Activated CD8-positive, alpha-beta memory T cell treated with anti-CD3 and anti-CD28 coated beads, Interleukin-2, amount 50 U/mL, for 4 hours (primary cell): ENCODE measurements at places on chromosomes 7 and 10.

DNA sequence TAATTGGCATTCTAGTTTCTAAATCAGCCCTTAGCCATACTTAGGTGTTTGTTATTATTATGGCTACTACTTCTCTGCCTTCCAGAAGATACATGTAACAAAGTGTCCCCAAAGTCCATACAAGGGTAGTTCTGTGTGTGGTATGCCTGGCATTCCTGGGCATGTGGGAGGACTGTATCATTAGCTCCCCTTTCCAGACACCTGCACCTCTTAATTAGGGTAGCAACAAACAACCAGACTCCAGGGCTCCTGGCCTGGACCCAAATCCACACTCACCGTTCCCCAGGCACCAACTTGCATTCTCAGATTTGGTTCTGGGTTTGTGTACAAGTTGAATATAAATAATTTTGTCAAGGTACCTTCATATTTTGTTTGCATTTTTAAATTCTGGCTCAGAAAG is 15.5 kb upstream of the CALD1 start:
- DNase-seq, result no peak

- DNase-seq, result no peak
Observed at GRCh38 chr10:992871-993270, 4.6 kb downstream of the GTPBP4 start.

DNA sequence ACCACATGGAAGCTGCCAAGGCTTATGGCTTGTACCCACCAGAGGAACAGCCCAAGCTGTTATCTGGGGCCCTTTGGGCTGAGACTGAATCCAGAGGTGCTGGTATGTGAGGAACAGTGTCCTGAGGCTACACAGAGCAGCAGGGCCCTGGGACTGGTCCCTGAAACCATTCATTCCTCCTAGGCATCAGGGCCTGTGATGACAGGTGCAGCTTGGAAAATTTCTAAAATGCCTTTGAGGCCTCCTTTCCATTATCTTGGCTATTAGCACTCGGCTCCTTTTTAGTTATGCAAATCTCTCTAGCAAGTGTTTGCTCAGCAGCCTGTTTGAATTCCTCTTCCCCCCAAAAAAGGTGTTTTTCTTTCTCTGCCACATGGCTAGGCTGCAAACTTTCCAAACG is 1151.7 kb upstream of the LRRN3 start:
- no peak for DNase-seq

- DNase-seq, result no peak
Observed at GRCh38 chr10:102812231-102812876, 24.9 kb downstream of the CYP17A1 start.

DNA sequence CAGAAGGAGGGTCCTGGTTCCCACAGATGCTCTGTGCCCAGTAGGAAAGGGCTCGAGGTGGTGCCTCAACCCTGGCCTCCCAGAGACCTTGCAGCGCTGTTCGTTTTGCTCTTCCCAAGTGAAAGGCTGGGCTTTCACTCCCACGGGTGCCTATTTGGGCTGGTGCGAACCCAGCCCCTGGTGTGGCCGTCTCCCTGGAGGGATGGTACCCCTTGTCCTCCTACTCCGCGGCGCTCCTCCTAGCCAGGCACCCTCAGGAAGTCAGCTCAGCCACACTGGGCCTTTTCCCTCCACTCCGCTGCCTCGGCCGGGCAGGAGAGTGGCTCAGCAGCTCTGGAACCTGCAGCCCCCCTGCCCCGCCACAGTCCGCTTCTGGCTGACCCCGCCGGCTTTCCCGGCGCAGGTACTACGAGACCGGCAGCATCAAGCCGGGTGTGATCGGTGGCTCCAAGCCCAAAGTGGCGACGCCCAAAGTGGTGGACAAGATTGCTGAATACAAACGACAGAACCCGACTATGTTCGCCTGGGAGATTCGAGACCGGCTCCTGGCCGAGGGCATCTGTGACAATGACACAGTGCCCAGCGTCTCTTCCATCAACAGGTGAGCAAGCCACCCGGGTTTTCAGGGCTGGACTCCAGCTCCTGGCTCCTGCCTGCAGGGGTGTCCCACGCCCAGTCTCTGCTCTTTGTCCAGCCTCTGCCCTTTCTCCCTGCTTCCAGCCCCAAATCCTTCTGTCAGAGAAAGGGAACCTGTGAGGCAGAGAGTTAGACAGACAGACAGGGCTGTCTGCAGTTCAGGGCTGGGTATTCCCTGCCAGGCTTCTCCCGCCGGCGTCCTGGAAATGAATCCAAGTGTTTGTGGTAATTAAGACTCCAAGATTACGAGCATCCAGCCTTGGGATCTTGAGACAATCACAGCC is 5.2 kb downstream of the PAX2 start:
- DNase-seq, result no peak

DNA sequence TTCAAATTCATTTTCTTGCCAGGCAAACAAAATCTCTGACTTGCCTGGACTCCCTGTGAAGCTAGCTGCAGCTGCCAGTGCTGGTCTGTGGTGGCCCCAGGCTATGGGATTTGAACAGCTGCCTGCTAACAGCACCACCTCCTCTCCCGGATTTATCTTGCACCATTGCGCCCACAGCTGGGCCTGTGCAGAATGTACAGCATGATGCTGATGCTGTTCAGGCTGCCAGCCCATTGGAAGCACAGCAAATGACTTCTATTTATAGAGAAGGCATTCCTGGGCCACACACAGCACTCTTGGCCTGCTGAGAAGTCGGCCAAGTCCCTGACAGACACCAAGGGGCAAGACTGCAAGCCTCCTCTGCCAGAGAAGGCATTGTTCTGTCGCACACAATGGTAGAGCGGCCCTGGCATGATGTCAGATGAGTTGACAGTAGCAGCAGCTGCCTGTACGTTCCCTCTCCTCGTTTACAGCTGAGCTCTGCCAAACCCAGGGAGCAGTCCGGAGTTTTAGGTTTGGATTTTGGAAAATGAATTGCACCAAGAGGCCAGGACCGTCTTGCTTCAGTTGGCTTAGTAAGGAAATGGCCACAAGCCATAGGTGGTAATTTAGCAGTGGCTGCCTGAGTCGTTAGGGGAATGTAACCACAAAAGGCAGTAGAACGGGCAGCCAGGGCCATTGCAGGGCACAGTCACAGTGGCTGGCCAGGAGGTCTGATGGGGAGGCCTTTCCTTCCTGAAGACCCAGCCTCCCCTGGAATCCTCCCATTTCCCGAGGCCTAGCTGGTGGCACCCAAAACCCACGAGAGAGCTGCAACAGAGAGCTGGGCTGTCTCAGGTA is 38.5 kb downstream of the MTURN start:
- no peak for DNase-seq

DNA sequence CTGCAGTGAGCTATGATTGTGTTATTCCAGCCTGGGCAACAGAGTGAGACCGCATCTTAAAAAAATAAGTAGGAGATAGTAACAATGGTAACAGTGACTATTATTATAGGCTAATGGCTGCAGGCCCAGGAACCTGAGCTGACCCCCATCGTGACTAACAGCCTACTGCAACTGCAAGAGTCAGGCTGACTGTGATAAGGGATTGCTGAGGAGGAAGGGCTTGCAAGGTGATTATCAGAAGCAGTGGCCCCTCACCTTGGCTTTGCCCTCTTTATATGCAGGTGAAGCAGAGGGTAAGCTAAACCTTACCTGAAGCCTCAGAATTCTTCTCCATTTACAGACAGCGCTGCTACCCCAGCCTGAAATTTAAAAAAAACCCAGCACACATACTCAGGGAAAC is 83.9 kb upstream of the SDK1 start:
- DNase-seq, result no peak

DNA sequence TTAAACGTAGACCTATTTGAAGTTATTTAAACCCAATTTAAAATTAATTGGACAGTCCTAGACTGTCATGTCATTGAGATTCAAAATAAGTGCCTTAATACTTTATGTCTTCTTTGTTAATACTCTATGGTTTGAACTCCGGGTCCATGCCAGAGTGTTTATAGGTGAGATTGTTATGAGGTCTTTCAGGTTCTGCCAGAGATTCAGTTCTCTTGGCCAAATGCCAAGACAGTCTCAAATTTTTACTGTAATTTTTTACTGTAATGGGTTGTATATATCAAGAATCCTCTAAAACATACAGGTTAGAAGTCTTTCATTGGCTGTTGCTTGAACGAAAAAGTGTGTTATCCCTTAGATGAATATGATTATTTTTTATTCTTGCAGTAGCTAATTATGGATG is 3.9 kb downstream of the ADD3 start:
- no peak for DNase-seq

- DNase-seq, result no peak
Observed at GRCh38 chr10:96665306-96665705, 55.0 kb downstream of the PIK3AP1 start.
